ENCODE measurements at places on chromosomes 5 and 9. TPM values are rescaled to one million over a fixed set of nuclear protein-coding genes. Genes with fewer than 3 reads are reported as not detected.

NR5A1 gene
- 0.25 TPM for total RNA-seq

GRCh38 chr5:179668391-179668790 is 12.4 kb downstream of the CBY3 start:
- no peak for DNase-seq

GRCh38 chr5:84370176-84370575 is 14.5 kb downstream of the EDIL3 start:
- no peak for DNase-seq

GRCh38 chr5:45260292-45260691 is 435.9 kb downstream of the HCN1 start:
- no peak for DNase-seq

CYLC2 gene
- total RNA-seq, result not detected

GABRG2 gene
- not detected for total RNA-seq

- DNase-seq, result no peak
Measured at GRCh38 chr5:38286002-38286401, 27.6 kb downstream of the EGFLAM start.

Data from mesothelial cell of epicardium (in vitro differentiated cells).